ENCODE measurements at places on chromosomes 2 and 18.

GRCh38 chr2:132038179-132038882, 123.4 kb downstream of the ANKRD30BL start:
- no peak for DNase-seq

GRCh38 chr2:167769020-167769419, 478.4 kb downstream of the STK39 start:
- DNase-seq = no peak

DNA sequence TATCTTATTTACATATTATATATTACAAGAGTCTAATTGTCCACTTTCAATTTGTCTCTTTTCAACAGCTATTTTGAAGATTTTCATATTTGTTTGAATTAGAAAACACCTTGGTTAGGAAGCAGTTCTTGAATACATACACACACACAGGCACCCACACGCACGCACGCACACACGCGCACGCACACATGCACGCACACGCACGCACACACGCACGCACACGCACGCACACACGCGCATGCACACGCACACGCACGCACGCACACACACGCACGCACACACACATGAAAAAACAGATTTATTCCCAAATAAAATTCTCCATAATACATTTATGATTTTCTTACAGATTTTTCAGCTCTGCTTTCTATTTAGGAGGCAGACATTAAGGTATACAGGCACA, 220.7 kb downstream of the NYAP2 start:
- DNase-seq = no peak

DNA sequence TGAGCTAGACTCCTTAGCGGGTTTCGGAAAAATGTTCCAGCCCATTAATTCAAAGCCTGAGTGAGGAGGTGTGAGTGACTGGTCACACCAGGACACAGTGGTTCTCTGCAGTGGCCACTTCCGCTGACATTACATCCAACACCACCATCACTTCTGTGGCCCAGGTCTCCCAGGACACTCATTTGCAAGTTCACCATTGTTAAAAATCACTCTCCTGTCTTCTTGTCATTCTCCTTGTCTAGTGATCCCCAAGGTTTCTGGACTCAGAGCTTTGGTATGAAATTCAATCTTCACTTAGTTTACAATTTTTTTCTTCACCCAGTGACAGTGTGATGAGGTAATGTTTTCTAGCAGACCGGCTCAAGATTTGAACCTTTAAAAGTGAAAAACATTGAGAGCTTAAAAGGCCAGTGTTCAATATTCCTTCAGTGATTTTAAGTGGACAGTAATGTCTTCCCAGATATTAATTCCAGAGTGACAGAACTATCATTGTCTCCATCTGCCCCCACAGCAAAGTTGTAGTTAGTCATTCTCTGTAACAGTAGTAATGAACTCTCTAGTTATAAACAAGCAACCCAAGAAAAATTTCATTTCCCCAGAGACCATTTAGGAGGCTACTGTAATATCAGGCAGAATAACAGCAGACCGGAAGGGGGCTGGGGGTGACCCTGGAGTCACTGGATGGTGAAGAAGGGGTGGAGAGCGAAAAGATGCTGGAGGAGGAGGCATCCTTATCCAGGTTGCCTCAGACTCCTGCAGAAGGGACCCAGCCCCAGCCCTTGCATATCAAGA, 164.9 kb downstream of the GFPT1 start:
- no peak for DNase-seq

- DNase-seq = no peak
These were observed 369.3 kb upstream of the KCNH7 start for GRCh38 chr2:163207693-163208370.

DNA sequence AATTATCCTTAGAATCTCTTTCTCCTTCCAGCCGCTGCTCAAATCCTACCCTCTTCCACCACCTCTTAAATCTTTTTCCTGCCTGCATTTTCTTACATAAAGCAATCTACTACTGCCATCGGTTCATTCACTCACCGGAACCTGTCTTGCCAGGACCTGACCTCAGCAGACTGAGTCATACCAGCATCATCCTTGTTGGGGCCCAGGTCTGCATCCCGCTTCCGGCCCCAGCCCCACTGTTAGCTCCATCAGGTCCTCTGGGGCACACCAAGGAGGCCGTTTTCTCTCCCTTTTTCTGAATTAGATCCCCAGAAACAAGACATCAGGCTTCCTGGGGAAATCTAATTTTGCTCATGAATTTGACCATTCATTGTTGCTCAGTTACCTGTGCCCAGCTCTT, 42.7 kb upstream of the TGFA start:
- DNase-seq = no peak

DNA sequence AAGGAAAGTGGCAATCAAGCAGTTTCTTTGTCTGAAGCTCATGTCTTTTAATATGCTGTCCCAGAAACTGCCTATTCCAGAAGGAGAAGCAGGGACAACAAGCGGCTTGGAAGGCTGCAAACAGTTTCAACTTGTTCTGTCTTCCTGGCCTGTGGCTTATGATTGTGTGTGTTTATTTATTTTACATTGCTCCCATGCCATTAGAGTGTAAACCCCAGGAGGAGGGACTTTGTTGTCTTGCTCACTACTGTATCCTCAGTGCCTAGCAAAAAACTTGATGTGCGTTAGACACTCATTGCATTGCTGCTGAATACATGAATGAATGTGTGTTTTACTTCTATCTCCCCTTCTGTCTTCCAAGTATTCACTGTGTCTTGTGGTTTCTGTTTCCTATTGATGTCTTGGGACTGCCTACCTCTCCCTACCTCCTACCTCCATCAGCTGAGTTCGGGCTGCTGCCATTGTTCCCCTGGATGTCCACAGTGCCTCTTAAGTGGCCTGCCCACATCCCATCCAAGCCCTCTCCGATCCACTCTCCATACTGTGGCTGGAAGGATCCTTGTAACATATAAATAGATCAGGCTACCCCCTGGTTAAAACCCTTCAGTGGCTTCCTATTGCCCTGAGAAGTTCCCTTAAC, 261.4 kb downstream of the DYSF start:
- no peak for DNase-seq

GRCh38 chr2:29810956-29811355, 110.4 kb downstream of the ALK start:
- DNase-seq = no peak

Measured in stimulated activated CD4-positive, alpha-beta T cell treated with anti-CD3 and anti-CD28 coated beads, TNF-alpha, amount 100 ng/mL, for 1 hour (primary cell).